ENCODE measurements at places on chromosomes 1 and 21.

- DNase-seq: no peak
Observed at GRCh38 chr1:167440776-167441175, 77.6 kb downstream of the CD247 start.

- no peak for DNase-seq
Observed at GRCh38 chr1:63817700-63818099, 43.9 kb downstream of the ROR1 start.

DNA sequence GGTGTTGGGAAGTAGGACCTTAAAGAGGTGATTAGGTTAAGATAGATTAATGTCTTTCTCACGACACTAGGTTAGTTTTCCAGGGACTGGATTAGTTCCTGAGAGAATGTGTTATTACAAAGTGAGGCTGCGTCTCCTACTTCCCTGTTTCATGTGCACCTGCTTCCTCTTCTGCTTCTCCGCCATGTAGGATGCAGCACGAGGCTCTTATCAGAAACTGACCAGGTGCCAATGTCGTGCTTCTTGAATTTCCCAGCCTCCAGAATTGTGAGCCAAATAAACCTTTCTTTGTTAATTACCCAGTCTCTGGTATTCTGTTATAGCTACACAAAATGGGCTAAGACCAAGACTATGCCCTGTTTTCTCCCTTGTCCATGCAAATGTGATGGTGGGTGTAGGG is 152.2 kb upstream of the LMO4 start:
- DNase-seq: no peak

- no peak for DNase-seq
Observed at GRCh38 chr1:93033785-93034184, 45.3 kb upstream of the MTF2 start.

DNA sequence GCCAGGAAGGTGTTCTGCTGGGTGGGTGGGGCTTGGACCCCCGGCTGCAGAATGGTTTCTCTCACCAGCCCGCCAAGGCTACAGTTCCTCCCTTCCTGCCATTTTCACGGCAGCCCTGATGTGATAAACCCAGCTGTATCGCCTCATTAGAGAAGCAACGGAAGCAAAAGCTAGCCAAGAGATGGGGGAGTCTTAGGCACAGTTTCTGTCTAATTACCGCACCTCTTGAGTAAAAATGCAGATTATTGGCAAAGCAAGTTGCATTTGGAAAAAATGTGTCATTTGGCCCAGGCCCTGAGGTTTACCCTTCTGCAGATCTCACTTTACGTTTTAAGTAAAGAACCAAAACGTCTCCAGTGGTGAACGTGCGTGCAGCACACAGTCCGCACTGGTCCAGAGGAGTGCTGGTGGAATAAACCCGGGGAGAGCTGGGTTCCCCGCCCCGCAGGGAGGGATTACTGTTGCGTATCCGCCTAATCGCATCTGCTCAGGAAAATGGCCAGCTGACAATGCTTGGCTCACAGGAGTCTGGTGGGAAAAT is 109.9 kb downstream of the GALNT2 start:
- no peak for DNase-seq

DNA sequence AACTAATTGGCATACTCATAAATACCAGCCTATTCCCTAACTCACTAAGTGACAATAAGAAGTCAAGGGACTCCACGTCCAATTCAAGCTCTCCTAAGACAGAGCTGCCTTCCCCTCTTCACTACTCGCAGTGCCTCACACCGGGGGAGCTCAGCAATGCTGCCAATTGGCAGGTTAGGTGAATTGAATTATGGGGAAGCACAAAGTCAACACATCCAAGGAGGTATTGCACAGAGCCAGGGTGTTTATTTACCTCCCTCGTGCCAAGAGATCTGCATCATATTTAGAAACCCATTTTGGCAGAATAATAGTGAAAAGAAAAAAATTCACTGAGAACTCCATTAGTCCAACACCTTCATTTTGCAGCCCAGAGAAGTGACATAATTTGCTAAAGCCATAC is 20.4 kb upstream of the TNR start:
- no peak for DNase-seq

DNA sequence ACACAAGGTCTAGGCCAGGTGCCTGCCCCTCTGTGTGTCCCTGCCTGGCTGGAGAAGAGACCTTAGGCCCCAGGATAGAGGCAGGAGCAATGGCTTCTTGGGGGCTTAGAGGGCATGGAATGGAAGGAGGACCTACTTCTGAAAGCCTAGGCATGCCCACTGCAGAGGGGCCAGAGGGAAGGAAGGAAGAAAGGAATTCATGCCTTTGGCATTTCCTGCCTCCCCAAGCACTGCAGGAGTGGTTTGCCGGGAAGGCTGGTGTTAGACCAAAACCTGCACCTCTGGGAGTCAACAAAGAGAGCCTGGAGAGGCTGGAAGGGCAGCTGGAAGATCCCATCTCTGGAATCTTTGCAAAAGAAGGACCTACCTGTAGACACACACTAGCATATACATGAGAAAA is 50.7 kb upstream of the KCNE2 start:
- DNase-seq: no peak

DNA sequence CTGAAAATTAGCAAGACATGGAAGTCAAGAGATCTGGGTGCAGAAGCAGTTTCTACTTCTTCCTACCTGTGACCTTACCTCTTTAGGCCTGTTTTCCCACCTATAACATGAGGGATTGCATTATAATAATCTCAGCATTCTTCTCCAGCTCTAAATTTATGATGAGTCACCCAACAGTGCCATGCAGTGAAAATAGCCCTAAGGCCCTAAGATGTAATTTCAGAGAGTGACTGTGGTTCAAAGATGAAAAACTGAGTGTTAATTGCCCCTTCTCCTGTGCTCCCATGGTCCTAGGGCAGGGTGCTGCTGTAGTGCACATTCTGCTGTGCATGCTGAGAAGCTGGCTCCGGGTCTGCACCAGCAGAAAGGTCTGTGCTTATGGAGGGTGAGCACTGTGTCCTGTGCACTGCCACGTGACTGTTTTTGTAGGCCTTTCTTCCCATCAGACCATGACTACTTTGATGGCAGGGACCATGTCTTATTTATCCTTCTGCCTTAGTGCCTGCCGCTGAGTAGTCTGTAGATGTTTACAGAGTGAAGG is 29.7 kb downstream of the JUN start:
- DNase-seq: no peak

Data from non-pigmented ciliary epithelial cell (primary cell).